Fibroblast of pulmonary artery (primary cell): ENCODE measurements at places on chromosomes 12 and 14.
A peak's percentile ranks its signal among the peaks of the same experiment; 100 is the strongest.

- peak; percentile 36 for DNase-seq
These were observed 536 bp downstream of the VPS29 start for GRCh38 chr12:110501399-110501751.

DNA sequence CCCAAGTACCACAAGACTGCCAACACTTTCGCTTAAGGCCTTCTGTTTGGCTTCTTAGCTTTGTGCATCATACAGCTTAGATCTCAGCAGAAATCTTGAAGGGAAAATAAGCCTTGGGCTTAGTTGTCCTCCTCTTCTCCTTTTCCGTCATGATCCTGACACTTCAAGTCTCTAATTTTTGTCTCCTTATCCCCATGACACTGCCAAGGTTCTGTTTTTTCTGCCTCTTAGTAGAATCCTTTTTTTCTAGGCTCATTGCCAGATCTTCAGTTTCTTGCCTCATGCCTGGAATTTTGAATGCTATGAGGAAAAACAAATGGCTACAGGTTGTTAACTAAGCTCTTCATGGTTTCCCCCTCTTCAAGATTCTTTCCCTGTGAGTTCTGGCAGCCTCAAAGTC lies 450.4 kb downstream of the LRFN5 start:
- peak; percentile 52 for DNase-seq

GRCh38 chr12:32989705-32990104 lies 93.1 kb upstream of the PKP2 start:
- no peak for DNase-seq

GRCh38 chr14:38743966-38744584 lies 359.0 kb downstream of the SEC23A start:
- no peak for DNase-seq

DNA sequence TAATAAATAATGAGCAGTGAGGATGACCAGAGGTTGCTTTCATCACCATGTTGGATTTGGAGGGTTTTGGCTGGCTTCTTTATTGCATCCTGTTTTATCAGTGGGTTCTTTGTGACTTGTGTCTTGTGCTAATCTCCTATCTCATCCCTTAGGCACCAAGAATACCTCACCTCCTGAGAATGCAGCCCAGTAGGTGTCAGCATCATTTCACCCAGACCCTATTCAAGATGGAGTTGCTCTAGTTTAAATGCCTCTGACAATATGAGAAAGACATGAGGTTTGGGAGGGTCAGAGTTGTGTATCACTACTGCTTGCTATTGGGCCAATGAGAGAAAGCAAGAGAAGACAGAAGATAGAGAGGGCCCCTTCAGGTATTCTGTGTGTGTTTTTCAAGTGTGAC lies 592.2 kb downstream of the ETNK1 start:
- DNase-seq, result no peak

- DNase-seq, result peak; percentile 73
These were observed 10.2 kb downstream of the CD69 start for GRCh38 chr12:9750276-9751203.

DNA sequence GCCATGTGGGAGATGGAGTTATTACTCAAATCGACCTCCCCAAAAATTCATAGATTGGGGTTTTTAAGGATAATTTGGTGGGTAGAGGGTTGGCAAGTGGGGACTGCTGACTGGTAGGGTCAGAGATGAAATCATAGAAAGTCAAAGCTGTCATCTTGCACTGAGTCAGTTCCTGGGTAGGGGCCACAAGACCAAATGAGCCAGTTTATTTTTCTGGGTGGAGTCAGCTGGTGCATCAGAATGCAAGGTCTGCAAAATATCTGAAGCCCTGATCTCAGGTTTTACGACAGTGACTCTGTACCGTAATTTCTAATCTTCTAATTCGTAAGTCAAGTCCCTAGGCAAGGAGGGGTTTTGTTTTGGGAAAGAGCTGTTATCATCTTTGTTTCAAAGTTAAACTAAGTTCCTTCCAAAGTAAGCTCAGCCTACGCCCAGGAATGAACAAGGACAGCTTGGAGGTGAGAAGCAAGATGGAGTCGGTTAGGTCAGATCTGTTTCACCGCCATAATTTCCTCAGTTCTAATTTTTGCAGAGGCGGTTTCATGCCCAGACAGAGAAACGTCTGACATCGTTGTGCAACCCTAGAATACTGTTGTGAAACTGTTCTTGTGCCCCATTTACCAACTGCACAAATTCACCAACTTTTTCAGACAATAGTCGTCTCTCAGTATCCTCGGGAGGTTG lies 104.5 kb upstream of the SFSWAP start:
- DNase-seq, result no peak

GRCh38 chr14:99272899-99273765 lies 1.1 kb upstream of the BCL11B start:
- DNase-seq, result no peak

GRCh38 chr14:87705439-87705896 lies 287.5 kb downstream of the GALC start:
- DNase-seq, result no peak

DNA sequence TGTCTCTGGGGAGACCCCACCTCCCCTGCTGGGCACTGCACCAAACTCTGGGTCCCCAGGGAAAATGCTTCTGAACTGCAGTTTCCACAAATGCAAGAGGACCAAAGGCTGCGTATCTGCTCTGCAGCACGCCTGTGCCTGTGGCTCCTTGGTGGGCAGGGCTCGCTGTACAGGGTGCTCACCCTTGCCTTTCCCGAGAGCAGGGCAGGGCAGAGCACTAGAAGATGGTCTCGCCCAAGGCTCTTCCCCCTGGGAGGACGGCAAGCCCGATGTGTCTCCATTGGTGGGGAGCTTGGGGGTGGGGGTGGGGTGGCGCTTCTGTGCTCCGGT lies 175.3 kb upstream of the RTL1 start:
- DNase-seq, result no peak

- DNase-seq, result peak; percentile 23
These were observed 251.9 kb upstream of the PRKD1 start for GRCh38 chr14:30179381-30180130.

- no peak for DNase-seq
These were observed 28.8 kb downstream of the PHLDA1 start for GRCh38 chr12:76002598-76003354.

DNA sequence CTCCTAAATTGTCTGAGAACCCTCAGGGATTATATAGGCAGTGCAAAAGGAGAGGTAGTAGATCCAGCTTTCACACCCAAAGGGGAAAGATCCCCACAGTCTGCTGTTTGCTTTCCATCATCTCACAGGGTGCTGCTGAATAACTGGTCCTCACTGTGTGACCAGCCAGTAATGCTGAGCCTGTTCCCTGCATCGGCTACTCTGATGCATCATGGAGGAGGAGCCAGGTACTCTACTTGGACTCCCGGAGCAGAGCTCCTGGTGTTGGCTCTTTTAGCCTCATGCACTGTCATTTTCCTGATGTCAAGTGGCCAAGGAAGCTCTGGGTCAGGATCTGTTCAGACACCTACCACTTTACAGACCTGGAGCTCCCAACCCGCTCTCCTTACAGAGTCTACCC lies 127.4 kb upstream of the ATF1 start:
- DNase-seq, result no peak

DNA sequence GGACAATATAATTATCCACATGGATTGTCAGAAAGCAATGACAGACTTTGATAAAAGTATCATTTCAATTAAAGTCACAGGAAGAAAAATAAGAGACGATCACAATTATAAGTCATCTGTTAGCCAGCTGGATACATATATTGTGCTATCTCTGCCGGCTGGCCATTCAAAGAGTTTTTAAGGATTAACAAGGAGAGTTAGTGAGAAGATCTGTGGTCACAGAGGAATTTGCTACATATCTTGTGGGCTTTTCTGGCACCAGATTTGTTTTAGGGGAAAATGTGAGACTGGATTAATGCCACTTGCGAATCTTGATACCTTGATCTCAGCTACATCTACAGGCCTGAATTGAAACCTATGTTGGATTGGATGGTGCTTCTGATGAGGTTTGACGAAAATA lies 90.9 kb upstream of the MANSC4 start:
- DNase-seq, result peak; percentile 45

DNA sequence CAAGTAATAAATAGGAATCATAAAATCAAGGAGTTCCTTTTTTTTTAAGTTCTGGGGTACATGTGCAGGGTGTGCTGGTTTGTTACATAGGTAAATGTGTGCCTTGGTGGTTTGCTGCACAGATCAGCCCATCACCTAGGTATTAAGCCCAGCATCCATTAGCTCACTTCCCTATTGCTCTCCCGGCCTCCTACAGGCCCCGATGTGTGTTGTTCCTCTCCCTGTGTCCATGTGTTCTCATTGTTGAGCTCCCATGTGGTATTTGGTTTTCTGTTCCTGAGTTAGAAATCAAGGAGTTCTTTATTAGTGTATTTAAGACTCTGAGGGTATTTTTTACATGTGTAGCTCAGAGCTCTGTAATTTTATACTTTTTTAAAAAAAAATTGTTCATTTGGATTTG lies 86.0 kb downstream of the SCFD1 start:
- no peak for DNase-seq

DNA sequence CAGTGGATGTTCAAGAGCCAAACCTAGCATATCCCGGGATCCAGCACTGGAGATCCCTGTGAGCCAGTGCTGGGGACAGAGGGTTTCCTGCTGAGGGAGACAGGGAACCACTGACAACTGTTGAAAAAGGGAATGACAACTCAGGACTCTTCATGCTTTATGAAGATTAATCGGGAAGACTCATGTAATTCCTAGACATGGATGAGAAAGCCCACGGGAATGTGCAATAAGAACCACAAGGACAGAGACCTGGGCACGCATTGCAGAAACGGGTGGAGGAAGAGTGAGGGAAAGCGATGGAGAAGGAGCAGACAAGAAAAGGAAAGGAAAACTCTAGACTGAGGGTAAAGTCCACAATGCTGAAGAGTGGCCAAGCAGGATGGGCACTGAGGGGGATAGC lies 296.0 kb downstream of the PCNX1 start:
- no peak for DNase-seq

GRCh38 chr12:46657453-46658411 lies 168.1 kb downstream of the SLC38A4 start:
- peak; percentile 26 for DNase-seq

GRCh38 chr12:74317078-74317601 lies 220.5 kb upstream of the ATXN7L3B start:
- peak; percentile 74 for DNase-seq

DNA sequence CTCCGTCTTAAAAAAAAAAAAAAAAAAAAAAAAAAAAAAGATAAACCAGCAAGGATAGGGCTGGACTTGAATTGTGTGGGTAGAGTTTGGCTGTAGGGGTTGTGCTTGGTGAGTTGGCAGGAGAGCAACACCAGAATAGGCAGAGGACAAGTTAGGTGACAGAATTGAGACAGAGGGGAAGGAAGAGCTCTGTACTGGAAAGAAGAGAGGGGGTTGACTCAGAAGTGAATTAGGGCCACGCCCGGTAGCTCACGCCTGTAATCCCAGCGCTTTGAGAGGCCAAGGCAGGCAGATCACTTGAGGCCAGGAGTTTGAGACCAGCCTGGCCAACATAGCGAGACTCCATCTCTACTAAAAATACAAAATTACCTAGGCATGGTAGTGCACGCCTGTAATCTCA lies 6.1 kb upstream of the TMEM30B start:
- DNase-seq, result no peak

GRCh38 chr12:70165450-70165849 lies 77.8 kb upstream of the CNOT2 start:
- no peak for DNase-seq

GRCh38 chr14:24115422-24116127 lies 826 bp upstream of the NRL start:
- no peak for DNase-seq

- DNase-seq, result peak; percentile 4
These were observed 84.0 kb downstream of the MSRB3 start for GRCh38 chr12:65362234-65363031.

DNA sequence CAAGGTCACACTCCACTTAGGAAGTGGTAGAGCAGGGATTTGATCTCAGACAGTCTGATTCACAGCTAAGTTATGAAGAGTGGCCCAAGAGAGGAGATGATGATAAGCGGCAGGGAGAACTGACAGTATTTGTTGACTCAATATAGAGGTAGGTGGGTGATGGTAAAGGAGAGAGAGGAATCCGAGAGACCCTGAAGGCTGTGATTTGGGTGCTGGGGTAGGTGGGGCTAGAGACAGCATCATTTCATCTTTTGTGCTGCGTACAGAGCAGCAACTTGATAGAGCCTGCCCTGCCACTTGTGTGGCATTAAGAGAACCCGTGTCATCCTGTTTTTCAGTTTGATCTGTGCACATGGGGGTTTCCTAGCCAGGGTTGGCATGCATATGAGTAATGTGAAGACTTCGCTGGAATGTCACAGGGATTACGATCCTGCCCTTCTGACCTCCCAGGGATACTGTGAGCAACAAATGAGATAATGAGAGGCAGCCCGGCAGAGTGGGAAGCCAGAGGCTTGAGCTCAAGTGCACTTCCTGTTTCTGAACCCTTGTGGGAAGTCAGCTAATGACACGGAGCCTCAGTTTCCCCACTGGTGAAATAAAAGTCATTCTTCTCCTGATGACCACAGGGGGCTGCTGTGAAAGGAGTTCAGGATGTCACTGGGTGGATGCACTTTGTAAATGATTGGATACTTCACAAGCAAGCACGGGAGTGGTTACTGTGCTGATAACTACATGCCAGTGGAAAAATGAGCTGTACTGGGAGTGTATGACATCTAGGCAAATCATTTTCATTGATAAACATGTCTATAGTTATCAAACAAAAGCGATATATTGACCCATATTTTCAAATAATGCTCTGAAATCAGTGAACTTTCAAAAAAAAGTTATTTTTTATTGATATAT lies 59.5 kb upstream of the IGF1 start:
- peak; percentile 34 for DNase-seq

DNA sequence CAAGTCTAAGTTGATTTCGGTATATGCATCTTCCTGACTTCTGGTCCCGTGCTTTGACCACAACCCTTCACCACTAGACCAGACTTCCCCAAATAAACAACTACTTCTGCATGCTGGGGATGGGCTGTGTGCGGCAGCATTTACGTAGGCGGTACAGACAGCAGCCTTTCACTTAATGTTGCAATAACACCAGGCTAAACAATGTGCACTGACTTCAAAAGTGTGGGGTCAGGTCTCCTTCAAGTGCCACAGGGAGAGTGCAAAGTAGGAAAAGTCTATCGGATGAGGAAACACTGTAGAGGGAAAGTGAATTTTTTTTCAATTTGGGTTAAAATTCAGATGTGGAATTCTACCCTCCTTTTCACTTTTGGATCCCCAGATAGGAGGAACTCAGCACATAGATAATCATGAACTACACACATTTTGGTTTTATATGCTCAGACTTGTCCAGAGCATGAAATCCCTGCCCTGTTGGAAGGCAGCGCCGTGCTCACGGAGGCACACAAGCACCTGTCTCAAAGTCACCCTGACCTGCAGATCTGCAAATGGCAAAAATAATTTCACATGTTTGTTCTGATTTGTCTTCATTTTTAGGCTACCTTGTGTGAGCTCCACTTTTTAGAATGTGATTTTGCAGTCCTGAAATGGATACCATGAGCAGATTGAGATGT lies 3.6 kb upstream of the FOS start:
- DNase-seq, result no peak

DNA sequence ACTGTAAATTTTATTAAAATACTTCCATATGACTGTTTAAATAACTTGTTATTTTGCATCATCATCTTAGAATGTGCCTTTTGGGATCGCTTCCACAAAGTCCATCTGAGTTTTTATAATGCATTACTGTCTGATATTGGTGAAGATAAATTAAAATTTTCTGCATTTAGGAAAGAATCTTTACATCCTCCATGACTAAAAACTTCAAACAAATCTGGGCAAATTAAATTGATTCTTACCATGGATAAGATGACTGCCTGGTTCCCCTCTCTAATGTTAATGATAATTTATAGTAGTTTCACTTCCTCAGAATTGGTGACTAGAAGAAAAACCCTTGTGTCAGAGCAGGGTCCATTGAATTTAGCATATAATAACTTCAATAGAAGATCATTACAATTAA lies 94.7 kb upstream of the SLC38A4 start:
- DNase-seq, result no peak

GRCh38 chr14:61911574-61911973 lies 149.4 kb downstream of the SNAPC1 start:
- no peak for DNase-seq
